ENCODE measurements at places on chromosomes 7 and 10. TPM values are rescaled to one million over a fixed set of nuclear protein-coding genes. Genes with fewer than 3 reads are reported as not detected.

DNA sequence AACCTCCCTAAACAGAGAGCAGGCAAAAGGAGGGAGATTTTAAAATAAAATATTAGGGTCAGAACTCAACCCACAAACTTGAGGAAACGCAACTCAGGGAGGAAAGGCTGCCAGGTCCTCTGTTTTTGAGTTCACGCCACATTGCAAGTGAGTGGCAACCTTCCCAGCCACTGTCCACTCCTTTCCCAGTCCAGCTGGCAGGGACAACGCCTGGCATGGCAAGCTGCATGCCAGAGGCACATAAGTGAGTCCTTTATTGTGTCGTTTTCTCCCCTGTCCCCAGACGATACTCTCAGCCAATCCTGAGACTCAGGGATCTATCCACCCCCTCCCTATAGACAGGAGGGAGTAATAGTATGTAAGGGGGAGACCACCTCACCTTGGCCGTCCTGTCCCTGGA is 22.4 kb downstream of the FBXW4 start:
- DNase-seq, result no peak
- no peaks in the 10 kb centered on the region for H3K4me1 ChIP-seq
- no peak overlapping the region for H3K27ac ChIP-seq
- H3K27me3 ChIP-seq, result no peaks in the 10 kb centered on the region

DNA sequence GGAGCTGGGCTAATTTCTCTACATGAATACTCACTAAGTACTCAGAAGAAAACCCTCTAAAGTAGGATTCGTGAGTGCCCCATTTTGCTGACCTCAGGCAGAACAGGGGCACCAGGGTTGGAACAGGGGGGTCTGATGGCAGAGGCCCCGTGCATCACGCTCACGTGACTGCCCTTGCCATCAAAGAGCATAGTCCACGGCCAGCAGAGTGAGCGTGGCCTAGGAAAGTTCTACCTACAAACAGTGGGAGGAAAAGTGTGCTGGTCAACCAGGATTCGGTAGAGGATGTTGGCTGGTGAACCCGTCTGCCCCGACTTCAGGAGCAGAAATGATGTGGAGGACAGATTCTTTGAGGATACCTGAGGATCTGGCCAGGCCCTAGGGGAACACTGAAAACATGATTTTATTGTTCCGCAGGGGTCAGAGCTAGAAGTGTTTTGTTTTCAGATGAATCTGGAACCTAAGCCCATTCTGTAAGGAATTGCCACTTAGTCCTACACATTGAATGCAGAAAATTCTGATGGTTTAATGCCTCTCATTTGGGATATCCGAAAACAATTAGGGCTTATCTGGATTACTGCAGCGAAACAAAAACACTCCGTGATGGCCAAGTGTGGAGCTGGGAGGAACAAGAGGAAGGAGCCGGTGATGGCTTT is 138.8 kb upstream of the SHH start:
- peak overlapping the region; percentile 96 for H3K27ac ChIP-seq
- no peaks in the 10 kb centered on the region for H3K36me3 ChIP-seq
- peaks cover 14% of the 10 kb centered on the region for H3K27me3 ChIP-seq
- no peak for DNase-seq

DNA sequence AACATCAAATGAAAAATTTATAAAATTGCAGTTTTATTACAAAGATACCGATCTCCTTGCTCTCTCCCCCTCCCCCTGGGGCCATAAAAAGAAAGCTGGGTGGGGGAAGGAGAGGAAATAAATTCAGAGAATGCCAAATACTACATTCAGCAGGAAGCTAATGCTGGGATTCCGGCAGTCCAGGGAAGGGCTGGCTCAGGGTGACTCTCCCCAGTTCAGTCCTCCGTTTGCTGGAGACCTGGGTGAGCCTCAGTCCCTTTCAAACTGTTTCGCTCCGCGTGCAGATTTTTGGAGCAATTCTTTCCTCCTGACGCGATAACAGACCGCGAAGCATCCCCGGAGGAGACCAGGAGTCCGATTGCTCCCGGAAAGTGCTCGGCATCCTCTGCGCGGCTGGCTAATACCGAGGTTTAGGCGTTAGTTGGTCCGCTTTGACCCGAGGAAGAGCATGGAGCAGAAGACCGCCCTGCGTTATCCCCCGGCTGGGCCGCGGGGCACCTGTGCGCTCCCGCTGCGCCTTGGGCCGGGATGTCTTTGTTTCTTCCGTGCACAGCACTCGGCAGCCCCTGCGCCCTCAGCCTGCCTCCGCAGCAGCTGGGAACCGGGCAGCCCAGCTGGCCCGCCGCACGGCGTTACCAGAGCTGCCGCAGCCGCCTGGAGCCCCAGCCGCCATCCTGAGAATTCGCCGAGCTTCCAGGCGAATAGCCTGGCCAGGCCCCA is 3.9 kb upstream of the HOXA2 start:
- H3K4me3 ChIP-seq, result peak overlapping the region; percentile 75
- DNase-seq, result no peak
- peak overlapping the region; percentile 99 for H3K27ac ChIP-seq

- H3K36me3 ChIP-seq, result no peaks in the 10 kb centered on the region
- H3K4me3 ChIP-seq, result no peak overlapping the region
- peaks cover 17% of the 10 kb centered on the region for H3K4me1 ChIP-seq
- peak; percentile 36 for DNase-seq
- no peaks in the 10 kb centered on the region for H3K27me3 ChIP-seq
Observed at GRCh38 chr7:111018960-111019736, 71.8 kb upstream of the LRRN3 start.

GRCh38 chr7:53504914-53505313 is 469.5 kb downstream of the POM121L12 start:
- no peaks in the 10 kb centered on the region for H3K27me3 ChIP-seq
- H3K27ac ChIP-seq, result no peak overlapping the region
- H3K36me3 ChIP-seq, result no peaks in the 10 kb centered on the region

DNA sequence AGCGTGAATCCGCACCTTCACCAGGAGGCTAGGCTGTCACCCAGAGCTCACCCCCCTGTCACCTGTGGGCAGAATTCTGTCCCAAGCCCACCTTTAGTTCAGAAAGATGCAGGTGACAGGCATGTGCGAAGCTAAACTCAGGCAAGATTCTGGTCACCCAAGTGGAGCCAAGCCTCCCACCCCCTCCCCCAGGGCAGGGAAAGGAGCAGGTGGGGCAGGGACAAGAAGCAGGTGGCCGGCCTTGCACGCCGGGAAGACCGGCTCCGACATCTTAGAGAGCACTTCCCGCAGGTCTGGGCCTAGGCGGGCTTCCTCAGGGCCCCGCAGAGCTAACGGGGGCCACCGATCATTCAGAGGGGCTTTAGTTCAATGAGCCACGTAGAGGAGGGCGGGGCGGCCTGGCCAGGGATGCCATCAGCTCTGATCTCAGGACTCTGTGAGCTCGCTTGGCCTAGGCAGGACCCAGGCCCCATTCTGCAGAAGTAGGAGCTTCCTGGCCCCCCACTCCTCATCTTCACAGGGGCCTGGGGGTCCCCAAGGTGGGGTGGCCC is 19.9 kb downstream of the UNCX start:
- DNase-seq, result peak; percentile 85
- H3K4me1 ChIP-seq, result no peaks in the 10 kb centered on the region
- H3K4me3 ChIP-seq, result no peak overlapping the region
- H3K27ac ChIP-seq, result no peak overlapping the region

GRCh38 chr7:80806663-80807062 is 112.2 kb downstream of the SEMA3C start:
- no peaks in the 10 kb centered on the region for H3K27me3 ChIP-seq
- no peak for DNase-seq
- H3K4me1 ChIP-seq, result peaks cover 25% of the 10 kb centered on the region
- H3K4me3 ChIP-seq, result no peak overlapping the region
- H3K36me3 ChIP-seq, result peaks cover 2% of the 10 kb centered on the region

GRCh38 chr10:1183033-1183396 is 126.8 kb downstream of the WDR37 start:
- H3K36me3 ChIP-seq, result no peaks in the 10 kb centered on the region
- H3K4me1 ChIP-seq, result no peaks in the 10 kb centered on the region
- no peak overlapping the region for H3K4me3 ChIP-seq
- H3K27me3 ChIP-seq, result peaks cover 3% of the 10 kb centered on the region

DNA sequence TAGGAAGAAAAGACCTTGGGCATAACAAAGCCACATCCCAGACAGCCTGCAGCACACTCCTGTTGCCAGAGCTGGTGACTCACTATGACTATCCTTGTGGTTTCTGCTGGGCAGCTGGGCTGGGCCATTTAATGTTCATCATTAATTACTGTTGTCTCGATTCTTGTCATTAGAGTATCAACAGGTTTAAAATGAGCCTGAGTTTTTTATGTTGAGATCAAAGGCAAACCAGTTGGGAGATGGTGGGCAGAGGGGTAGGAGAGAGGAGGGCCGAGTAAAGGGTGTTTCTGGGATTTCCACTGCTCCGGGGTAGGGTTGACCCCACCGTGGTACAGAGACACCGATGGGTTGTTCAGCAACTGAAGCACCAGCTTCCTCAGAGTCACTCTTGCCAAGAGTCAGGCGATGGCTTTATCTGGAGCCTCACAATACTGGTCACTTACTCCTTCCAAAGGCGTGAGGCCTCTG is 128.7 kb upstream of the LYZL1 start:
- H3K27me3 ChIP-seq, result no peaks in the 10 kb centered on the region
- peaks cover 35% of the 10 kb centered on the region for H3K4me1 ChIP-seq
- peaks cover 8% of the 10 kb centered on the region for H3K36me3 ChIP-seq
- DNase-seq, result no peak

DNA sequence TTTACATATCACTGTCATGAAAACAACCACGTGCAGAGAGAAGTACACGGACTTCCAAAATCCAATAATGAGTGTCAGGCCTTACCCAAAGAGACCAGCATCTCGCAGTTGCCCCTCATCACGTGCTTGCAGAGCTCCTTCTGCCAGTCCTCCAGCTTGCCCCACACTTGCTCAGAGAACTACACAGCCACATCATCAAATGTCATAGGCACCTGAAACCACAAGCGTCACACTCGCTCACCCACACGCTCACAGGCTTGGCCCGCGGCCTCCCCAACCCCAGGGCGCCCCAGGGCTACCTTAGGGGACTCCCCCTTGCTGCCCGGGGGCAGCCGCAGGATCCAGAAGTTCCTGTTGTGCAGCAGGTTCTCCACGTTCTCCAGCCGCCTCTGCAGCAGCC is 123.4 kb upstream of the ZNF746 start:
- no peak overlapping the region for H3K27ac ChIP-seq
- peaks cover 31% of the 10 kb centered on the region for H3K4me1 ChIP-seq
- no peaks in the 10 kb centered on the region for H3K27me3 ChIP-seq
- H3K4me3 ChIP-seq, result no peak overlapping the region
- peaks cover 38% of the 10 kb centered on the region for H3K36me3 ChIP-seq

DNA sequence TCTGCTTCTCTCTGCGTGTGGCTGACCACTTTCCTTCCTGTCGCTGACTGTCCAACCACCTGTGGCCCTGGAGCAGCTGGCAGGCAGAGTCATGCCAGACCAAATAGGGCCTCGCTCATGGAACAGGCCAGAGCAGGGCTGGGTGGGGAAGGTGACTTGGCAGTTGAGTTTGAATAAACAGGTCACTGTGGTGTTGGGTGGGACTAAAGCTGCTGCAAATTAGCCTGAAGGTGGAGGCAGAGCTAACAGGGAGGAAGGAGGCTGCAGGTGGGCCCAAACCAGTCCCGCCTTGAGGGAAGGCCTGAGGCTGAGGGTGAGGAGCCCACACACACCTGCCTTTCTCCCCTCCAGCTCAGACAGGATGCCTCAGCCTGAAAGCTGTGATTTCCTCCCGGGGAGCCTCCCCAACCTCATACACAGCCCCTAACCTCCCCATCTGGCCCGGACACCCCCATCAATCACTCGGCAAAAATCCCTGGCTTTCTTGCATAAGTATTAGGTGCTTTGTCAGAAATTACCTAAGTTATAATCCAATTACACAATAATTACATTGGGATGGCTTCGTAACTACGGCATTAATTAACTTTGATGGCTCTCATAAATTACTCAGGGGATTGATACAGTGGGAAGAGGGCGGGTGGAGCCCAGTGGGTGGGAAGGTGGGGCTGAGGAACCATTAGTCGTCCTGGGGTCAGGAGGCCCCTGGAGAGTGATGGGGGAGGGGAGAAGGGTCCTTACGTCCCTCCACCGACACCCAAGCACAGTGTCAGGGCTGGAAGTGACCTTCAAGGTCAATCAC is 97.7 kb upstream of the PCBD1 start:
- H3K4me1 ChIP-seq, result no peaks in the 10 kb centered on the region
- no peak overlapping the region for H3K4me3 ChIP-seq
- H3K27ac ChIP-seq, result no peak overlapping the region
- DNase-seq, result peak; percentile 50
- H3K36me3 ChIP-seq, result peaks cover 2% of the 10 kb centered on the region
- H3K27me3 ChIP-seq, result peaks cover 14% of the 10 kb centered on the region

DNA sequence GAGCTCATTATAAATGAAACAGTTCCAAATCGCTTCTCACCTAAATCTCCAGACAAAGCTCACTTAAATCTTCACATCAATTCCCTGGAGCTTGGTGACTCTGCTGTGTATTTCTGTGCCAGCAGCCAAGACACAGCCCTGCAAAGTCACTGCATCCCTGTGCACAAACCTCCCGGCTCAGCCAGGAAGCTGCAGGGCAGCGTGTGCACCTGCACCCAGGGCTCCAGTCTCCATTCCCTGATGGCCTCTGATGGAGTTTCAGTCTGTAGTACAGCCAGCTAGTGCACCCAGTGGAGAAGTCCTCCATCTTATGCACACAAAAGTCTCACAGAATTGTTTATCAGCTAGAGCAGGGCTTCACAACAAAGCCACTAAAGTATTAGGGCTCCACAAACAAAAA is 51.1 kb upstream of the PRSS58 start:
- no peaks in the 10 kb centered on the region for H3K4me1 ChIP-seq
- H3K27ac ChIP-seq, result no peak overlapping the region
- no peak overlapping the region for H3K4me3 ChIP-seq
- peaks cover 29% of the 10 kb centered on the region for H3K27me3 ChIP-seq

DNA sequence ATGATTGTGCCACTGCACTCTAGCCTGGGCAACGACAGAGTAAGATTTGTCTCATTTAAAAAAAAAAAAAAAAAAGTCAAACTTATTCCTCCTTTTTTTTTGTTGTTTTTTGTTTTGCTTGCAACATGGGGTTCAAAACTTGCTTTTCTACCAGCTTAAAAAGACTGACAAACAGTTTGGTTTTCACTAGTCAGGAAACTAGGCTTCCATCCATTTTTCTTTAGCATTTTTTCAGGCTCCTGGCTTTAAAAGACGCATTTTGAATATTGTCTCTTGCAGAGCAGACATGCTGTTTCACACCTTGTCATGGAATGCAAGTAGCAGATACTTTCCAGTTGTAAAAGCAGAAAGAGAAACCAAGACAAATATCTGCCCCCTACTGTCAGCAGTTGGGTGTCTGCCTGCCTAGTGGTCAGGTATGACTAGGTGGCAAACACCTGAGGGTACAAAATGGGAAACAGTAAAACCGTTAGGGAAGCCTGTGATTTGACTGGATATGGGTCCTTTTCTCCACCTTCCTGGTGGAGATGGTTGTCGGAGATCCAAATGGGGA is 139.9 kb downstream of the CCDC71L start:
- H3K4me3 ChIP-seq, result no peak overlapping the region
- no peak overlapping the region for H3K27ac ChIP-seq
- no peak for DNase-seq
- peaks cover 20% of the 10 kb centered on the region for H3K27me3 ChIP-seq

DNA sequence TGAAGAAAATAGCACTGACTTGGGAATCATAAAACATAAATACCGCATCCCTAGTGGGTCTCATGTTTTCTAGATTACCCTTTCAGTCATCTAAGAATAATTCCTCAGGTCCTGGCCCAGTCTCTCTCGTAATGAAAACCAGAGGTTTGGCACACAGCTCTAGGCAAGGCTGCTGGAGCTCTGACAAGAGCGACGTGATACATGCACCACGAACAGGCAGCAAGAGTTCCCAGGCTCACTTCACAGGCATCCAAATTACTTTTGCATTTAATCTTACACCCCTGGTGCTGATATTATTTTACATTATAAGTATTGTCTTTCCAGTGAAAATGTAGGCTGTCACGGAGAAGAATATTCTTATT is 105.2 kb downstream of the THSD7A start:
- DNase-seq, result no peak
- no peak overlapping the region for H3K4me3 ChIP-seq
- H3K4me1 ChIP-seq, result no peaks in the 10 kb centered on the region
- H3K36me3 ChIP-seq, result no peaks in the 10 kb centered on the region
- H3K27me3 ChIP-seq, result peaks cover 6% of the 10 kb centered on the region

GHRHR gene
- total RNA-seq, result not detected

PAPSS2 gene
- 61.5 TPM for total RNA-seq

AKR1D1 gene
- total RNA-seq, result not detected
